ENCODE measurements at places on chromosomes 11 and 22.

DNA sequence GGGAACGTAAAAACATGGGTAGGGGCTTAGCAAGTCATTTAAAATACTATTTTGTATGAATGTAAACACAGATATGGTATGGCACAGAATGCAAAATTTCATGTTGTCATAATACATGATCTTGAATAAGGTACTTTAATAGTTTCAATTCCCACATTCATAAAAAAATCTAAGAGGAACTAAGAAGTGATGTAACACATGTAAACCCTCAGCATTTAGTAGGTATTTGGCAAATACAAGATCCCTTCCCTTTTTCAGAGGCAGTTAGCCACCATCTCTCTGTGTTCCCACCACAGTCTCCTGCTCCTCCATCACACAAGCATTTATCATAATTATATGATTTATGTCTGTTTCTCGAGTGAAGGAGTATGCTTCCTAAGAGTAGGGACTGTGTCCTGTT is 251.8 kb downstream of the TENM4 start:
- no peak for DNase-seq

- DNase-seq = peak; percentile 81
These were observed 19.3 kb downstream of the TSSC4 start for GRCh38 chr11:2419638-2420501.

DNA sequence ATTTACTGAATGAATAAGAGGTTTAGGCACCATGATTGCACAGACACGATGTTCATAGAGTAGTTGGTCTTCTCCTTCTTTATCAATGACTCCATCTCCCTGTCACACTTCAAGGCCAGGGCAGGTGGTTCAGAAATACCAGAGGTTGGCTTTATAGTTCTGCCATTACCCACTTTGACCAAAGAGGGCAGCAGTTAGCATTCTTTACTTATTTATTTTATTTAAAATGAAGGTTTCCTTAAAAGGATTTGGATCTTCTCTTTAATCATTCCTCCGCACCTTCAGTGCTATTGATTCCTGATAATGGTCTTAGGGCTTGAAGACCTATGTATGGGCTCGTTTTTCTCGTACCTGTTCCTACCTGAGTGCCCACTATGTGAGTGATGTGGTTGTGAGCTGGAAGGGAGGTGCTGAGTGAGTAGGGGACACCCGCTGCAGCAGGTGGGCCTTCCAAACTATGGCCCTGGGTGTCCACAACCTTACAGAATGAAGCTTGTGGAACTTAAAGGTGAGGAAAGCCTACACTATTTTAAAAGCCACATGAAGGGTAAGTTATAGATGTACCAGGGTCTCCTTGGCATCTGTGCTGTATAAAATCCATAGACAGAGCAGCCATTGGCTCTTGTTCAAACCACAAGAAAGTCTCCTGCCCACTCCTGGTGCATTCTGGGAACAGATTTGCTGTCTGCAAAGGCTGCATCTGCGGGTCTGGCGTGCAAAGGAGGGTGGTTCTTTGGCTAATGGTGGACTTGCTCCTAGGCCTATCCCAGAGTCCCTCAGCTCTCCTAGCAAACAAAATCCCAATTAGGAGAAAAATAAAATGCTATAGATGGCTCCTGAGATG is 35.0 kb downstream of the TIMP3 start:
- peak; percentile 26 for DNase-seq

DNA sequence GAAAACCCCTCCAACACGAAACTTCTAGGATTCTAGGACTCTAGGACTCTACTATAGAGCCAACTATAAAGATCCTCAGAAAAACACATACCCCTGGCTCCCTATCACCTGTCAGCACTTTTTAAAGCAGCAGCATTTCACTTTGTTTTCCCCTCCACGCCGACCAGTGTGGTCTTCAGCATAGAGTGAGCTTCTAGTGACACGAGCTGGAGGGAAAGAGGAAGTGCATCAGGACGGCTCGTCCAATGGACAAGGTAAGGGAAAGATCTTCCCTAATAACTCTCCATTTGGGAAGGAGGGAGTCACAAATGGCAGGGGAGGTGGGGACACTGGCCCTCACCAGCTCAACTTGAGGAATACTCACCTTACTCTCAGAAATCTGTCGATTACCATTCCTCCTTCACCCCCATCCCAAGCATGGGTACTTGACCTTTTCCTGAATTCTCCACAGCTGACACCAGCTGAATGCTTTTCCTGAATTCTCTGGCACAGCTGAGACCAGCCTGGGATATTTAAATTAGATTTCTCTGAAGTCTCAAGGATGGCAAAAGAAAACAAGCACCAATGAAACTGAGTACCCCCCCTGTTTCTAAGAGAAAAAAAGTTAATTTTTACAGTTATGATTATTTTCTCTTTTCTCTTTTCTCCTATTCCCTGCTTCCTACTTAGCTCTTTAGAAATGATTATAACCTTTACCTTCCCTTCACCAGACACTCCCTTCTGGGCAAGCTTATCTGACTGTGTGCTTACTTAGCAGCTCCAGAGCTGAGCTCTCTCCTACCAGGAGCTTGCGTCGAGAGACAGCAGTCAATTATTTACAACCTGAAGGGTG is 33.3 kb upstream of the NNMT start:
- DNase-seq = peak; percentile 76

- DNase-seq = no peak
These were observed 4.2 kb upstream of the MTA2 start for GRCh38 chr11:62605902-62606301.

DNA sequence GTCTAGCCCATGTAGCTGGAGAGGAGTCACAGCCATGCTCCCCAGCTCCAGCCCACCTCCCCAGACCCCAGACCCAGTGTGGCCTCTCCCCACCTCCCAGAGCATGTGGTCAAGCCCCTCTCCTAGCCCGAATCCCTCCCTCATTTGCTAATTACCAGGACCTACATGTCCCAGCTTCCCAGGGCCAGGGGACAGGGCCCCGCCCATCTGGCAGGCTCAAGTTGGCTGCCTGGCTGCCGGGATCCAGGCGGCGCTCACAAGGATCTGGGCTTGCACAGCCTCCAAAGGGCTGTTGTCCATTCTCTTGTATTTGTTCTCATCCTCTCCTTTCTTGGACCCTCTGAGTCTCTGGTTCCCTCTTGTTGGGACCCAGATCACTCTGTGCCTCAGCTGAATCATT is 4.6 kb upstream of the MIF start:
- DNase-seq = no peak

GRCh38 chr22:34096770-34097169 is 176.5 kb upstream of the LARGE1 start:
- DNase-seq = no peak

DNA sequence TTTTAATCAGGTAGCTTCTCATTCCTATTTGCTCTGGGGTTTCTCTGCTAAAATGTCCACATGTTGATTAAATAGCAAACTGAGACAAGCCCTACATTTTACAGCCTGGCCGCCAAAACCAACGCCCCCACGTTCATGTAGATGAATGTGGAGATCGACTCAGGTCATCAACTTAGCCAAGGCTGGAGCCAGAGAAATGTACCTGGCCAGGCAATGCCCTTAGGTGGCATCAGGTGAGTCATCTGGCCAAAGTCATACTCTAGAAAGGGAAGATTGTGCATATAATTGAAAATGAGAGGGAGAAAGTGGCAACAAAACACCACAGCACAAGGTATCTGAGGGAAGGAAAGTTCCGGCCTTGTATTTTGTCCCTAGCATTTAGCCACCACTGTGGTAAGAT is 37.1 kb upstream of the CCDC89 start:
- DNase-seq = no peak

- DNase-seq = no peak
These were observed 67.9 kb upstream of the API5 start for GRCh38 chr11:43243927-43244326.

GRCh38 chr11:46134540-46134939 is 13.3 kb upstream of the PHF21A start:
- no peak for DNase-seq

- DNase-seq = peak; percentile 48
These were observed at the start of gene BMAL1 for GRCh38 chr11:13277768-13278608. Gene BMAL1 (plus strand): TSS chr11:13277790. CDS start chr11:13354309, 76,519 bp downstream.

All from T47D (cell line).